ENCODE measurements at places on chromosomes 11 and 22.

DNA sequence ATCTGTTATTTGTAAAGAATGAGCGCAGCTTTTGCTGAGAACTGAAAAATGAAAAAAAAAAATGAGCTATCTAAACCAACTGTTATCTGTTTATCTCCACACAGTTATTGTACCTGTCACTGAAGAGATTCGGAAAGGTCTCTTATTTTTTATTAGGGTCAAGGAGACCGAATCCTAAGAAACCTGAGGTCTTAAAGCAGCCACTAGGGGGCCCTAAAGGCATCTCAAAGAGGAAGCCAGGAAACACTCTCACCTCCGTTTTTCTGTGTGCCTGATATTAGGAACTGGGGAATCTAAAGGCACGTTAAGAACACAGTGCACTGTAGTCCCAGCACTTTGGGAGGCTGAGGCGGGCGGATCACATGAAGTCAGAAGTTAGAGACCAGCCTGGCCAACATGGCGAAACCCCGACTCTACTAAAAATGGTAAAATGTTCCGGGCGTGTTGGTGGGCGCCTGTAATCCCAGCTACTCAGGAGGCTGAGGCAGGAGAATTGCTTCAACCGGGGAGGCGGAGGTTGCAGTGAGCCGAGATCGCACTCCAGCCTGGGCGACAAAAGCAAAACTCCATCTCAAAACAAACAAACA lies 3.5 kb upstream of the LARGE1 start:
- peak; percentile 75 for DNase-seq

- DNase-seq, result no peak
Observed at GRCh38 chr11:35927682-35928081, 16.2 kb upstream of the LDLRAD3 start.

- peak; percentile 55 for DNase-seq
Observed at GRCh38 chr11:79076526-79077115, 364.2 kb downstream of the TENM4 start.

- DNase-seq, result no peak
Observed at GRCh38 chr11:132139181-132139580, 768.8 kb downstream of the NTM start.

DNA sequence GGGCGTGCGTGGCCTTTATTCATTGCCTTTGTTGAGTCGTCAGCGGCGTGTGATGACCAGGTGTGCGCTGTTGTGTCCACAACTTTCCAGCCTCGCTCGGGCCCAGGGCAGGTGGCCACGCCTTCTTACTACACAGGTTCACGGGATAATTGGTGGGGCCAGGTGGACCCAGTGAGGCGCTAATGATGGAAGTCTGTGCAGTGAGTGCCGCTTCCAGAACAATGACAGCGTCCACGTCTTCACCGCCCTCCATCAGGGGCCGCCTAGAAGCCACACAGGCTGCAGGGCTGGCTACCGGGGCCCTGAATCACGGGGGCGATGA lies 1197.3 kb downstream of the BRD1 start:
- no peak for DNase-seq

DNA sequence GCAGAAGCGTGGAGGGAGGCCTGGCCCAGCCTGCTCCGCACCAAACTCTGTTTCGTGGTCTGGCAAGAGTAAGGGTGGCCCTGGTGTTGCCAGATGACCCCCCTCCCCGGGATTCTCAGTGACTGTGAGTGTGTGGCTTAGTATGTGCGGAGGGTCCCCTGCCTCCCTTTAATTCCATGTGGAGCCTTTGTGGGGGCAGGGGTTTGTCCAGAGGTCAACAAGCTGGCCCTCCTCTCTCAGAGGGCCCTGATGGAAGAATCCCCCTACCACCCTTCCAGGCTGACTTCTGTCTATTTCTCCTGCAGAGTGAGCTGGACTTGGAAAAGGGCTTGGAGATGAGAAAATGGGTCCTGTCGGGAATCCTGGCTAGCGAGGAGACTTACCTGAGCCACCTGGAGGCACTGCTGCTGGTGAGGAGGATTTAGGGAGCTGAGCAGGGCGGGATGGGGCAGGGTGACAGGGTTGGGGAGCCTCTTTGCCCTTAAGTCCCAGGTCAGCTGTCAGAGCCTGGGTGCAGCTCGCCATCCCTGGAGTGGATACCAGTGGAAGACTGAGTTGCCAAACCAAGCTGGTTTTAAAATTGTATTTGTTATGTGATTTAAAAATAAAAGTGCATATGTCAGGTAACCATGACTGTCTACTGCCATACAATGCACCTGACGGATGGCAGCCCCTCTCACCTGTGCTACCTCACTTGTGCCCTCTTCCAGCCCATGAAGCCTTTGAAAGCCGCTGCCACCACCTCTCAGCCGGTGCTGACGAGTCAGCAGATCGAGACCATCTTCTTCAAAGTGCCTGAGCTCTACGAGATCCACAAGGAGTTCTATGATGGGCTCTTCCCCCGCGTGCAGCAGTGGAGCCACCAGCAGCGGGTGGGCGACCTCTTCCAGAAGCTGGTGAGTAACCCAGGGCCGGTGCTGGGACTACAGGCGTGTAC lies 80.6 kb downstream of the BCR start:
- DNase-seq, result no peak

DNA sequence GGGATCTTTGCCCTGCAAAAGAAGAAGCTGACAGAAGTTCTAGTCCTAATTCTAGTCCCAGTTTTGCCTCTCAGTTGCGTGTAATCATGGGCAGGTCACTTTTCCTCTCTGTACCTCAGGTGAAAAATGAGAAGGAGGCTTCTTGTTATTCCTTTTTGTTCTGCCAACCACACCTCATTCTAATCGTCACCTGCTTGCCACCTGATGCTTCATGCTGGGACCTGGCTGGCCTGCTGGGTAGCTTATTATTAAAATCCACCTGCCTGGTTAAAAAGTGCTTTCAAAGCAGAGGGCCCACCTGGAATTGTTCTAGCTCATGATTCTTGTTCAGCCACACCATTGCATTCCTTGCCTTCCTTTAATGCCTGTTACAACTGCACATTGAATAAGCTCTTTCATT lies 8.4 kb upstream of the ALG8 start:
- no peak for DNase-seq

DNA sequence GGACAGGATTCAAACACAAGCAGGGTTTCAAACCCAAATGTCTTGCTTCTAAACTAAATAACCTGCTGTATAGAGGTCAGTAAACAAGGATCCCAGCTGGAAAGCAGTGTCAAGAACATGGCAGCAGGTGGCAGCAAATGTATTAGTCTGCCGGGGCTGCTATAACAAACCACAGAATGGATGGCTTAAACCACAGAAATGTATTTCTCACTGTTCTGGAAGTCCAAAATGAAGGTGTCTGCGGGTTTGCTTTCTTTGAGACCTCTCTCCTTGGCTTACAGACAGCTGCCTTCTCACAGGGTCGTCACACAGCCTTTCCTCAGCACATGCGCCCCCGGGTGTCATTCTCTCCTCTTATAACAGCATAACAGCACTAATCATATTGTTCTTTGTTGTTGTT lies 65.1 kb upstream of the LRRC55 start:
- peak; percentile 32 for DNase-seq

GRCh38 chr22:32829451-32829851 lies 27.9 kb downstream of the TIMP3 start:
- DNase-seq, result no peak

DNA sequence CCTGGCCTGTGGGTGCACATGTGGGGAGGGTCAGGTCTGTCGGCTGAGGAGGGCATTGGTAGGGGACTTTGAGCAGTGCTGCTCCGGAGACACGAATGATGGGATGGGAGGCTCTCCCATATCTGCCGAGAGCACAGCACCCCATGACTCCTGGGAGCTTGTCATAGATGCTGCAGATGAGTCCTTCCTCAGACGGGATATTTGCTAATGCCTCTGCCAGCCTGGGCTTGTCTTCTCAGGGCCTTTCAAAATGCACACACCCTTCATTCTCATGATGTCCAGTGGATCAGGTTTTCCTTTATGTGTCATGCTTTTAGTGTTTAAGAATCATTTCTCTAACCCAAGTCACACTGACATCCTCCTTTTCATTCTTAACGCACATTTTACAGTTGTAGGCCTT lies 8.1 kb upstream of the RNH1 start:
- DNase-seq, result no peak

- no peak for DNase-seq
Observed at GRCh38 chr11:32396331-32396730, 39.0 kb downstream of the WT1 start.

- DNase-seq, result no peak
Observed at GRCh38 chr22:25192406-25192805, 7.3 kb upstream of the CRYBB3 start.

- no peak for DNase-seq
Observed at GRCh38 chr22:26245001-26245400, 75.7 kb downstream of the SEZ6L start.

DNA sequence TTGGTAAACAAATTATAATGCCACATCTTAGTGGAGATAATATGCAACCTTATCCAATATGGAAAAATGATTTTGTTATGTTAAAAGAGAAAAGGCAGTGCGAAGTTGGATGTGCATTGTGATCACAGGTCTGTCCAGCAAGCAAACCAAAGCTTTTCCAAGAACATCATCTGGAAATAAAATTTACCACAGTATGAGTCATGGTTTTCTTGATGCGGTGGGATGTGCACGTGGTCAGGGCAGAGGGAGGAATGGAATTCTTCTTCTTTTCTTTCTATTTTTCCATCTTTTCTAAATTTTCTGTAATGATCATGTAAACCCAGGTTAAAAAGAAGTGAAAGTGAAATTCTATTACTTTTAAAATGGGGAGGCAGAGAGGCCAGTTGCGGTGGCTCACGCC lies 169.8 kb downstream of the C11orf91 start:
- DNase-seq, result no peak

GRCh38 chr22:28029201-28029948 lies 110.3 kb upstream of the PITPNB start:
- DNase-seq, result no peak

DNA sequence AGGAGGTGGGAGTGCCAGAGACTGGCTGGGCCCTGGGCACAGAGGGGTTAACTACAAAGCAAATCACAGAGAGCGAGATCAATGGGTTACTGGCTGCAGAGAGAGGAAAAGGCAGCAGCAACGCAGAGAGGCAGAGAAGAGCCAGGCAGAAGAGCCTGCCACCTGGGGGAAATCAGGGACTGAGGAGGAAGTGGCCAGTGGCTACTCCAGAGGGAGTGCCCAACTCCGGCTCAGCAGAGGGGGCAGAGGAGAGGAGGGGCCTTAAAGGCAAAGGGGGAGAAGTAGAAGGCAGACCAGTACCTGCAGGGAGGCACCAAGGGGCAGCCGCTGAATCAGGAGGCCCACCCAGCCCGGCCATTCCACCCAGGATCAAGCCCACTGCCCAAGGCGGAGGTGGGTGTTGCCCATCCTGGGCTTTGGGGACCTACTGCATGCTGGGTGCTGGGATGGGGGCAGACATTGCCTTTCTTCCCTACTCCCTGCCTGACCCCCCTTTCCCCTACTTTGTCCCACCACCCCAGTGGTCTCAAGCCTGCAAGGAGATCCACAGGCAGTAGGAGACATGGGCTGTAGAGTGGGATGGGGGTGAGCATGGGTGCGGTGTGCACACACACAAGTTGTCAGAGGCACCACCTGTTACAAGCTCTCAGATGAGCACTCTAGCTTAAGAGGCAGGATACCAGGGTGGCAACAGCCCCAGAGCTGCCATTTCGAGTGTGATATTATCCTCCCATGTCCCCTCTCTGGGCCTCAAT lies 926 bp upstream of the GALR3 start:
- peak; percentile 43 for DNase-seq

- DNase-seq, result no peak
Observed at GRCh38 chr22:45472426-45472825, 30.3 kb upstream of the FBLN1 start.

DNA sequence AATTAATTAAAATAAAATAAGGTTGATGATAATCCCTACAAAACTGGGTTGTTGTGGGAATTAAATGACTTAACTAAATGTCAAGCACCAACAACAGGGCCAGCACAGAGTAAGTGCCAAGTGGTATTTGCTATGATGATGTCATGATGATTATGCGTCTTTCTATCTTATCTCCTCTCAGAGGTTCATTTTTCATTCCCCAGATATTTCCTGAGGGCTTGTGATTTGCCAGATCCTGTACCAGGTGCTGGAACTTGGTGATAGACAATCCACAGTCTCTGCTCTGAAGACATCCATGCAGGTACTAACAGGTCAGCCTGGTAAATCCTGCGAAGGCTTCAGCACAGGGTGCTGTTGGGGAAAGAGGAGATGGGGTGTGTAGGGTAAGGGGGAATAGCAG lies 8.1 kb upstream of the MYH9 start:
- DNase-seq, result no peak

DNA sequence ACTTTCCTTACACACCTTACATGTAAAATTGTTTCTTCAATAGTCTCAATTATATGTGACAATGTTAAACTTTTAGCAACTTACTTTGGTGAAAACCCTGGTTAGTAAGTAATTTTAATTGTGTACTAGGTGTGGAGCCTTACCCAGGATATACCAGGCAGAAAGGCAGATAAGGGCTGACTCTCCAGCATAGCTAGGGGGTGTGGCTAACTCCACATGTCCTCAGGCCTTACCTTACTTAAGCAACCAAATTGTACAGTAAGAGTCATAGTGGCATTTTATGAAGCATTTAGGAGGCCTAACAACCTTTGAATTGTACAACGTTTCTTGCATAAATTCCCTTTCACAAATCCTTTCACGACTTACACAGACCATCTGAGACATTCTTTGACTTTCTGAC lies 118.2 kb upstream of the OR9Q1 start:
- no peak for DNase-seq

DNA sequence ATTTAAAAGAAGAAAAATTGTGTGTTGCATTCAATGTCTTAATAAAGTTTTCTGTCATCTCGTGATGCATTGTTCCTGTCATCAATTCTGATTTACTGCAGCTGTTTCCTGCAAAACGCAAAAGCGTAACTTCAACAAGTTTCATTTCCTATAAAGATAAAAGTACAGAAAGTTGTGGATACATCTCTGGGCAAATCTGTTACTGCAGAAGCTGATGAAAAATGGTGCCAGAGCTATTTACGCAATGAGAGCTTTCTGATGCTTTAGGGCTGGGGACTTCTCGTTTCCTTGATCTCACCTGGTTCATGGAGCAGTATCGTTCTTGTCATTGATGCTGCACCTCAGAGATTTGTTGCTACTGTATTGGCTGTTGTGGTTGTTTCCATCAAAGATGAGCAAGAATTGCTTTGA lies 15.5 kb upstream of the MS4A12 start:
- no peak for DNase-seq

DNA sequence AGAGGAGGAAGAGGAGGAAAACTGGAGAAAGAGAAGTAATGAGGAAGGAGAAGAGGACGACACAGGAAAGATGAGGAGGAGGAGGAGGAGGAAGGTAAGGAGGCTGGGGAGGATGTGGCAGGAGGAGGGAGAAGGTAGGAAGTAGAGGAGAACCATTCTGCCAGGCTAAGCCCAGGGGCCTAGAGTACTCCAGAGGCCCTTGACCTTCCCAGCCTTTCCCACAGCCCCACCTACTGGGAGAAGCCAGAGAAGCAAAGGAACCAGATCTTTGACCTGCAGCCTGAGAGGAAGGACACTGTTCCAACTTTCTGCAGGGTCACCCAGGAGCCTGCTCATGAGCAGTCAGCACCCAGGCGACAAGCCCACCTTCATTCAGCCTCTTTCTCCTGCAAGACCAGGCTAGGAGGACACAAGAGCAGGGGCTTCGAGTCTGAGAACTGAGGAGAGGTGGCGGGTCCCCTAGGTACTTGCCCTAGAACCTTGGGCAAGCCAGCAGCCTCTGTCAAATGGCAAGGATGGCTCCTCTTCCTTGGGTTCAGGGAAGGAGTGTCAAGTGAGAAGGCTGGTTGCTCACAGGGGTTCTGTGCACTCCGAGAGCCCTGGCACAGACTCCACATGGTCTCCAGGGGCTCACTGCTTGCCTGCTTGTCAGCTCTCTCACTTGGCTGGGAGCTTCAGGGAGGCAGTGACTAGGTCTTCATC lies 27.9 kb upstream of the OAF start:
- peak; percentile 77 for DNase-seq
